ENCODE measurements at places on chromosomes 11 and 22. TPM values are rescaled to one million over a fixed set of nuclear protein-coding genes. Genes with fewer than 3 reads are reported as not detected.

- no peak for DNase-seq
Observed at GRCh38 chr11:59152312-59152951, 9.8 kb downstream of the FAM111A start.

The SPI1 gene
- 19.5 TPM for total RNA-seq

The LRRC56 gene
- total RNA-seq = 0.68 TPM

DNA sequence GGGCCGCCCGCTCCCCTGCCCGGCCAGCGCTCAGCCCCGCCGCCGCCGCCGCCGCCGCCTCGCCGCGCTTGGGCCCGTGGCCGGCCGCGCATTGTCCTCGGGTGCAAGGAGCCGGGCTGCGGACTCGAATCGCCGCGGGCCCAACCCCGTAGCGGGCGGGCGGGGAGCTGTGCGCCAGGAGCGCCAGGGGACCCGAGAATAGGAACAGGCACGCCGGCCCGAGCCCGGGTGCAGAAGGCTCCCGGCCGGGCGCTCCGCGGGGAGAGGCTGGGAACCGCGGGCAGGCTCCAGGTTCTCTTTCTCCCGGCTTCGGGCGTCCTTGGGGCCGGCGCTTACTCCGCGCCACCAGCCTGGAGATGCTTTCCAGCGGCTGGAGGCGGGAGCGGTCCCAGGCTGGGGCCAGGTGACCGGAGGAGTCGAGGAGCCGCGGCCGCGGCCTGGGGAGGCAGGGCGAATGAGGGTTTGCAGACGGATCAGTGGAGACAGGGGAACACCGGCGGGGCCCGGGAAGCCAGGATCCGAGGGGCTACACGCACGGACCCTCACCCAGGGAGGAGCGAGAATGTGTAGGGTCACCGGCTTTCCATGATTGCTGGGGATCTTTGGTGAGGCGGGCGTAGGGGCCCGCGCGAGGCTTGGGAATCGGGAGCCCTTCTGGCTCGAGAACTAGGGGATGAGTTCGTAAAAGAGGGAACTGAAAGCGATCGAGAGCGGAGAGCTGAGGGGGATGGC is 726 bp downstream of the PKNOX2 start:
- DNase-seq = no peak

- no peak for DNase-seq
Observed at GRCh38 chr11:44702889-44703288, 23.9 kb upstream of the TSPAN18 start.

The CBLIF gene
- not detected for total RNA-seq

GRCh38 chr22:38144025-38144405 is 33.5 kb upstream of the BAIAP2L2 start:
- DNase-seq = no peak

The CARD10 gene
- 9.2 TPM for total RNA-seq

DNA sequence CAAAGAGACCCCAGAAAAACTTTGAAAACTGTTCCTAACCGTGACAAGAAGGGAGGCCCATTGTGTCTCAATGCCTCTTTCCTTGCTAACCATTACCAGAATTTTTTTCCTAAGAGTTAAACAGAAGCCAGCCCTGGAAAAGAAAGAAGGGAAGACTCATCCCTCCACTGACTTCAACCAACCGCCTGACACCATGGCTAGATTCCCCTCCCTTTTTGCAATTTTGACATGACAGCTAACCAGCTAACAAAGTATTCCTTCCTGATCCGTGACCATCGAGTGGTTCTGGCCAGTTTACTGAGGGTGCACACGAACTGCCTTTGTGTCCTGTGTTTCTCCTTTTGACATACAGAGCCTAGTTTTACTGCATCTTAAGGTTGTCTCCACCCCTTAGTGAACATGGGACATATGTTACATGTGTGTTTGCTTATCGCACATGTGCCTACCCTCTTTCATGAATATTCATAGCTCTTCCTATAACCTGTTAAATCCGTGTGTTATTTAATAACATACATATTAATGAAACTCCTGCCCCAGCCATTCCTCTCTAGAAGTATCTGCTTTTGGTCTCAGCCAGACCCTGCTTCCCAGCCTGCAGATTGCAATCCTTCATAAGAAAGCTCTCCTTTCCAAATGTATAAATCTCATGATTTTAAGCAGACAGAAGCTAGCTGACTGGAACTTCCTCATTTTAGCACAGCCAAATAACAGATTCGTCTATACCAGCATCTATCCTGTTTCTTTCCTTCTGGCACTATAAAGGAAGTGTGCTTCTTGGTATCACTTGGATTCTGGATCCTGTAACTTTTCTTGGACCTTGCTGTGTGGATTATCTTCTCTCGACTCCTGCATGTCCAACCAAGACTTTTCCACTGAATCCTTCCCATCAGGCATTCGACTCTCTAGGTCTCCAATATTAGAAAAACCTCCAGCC is 37.8 kb downstream of the RASSF10 start:
- no peak for DNase-seq

The PHOX2A gene
- not detected for total RNA-seq

- DNase-seq = no peak
Observed at GRCh38 chr22:21564411-21564810, 3.1 kb upstream of the UBE2L3 start.

GRCh38 chr22:22959147-22959827 is 71.7 kb downstream of the IGLL5 start:
- peak; percentile 76 for DNase-seq

DNA sequence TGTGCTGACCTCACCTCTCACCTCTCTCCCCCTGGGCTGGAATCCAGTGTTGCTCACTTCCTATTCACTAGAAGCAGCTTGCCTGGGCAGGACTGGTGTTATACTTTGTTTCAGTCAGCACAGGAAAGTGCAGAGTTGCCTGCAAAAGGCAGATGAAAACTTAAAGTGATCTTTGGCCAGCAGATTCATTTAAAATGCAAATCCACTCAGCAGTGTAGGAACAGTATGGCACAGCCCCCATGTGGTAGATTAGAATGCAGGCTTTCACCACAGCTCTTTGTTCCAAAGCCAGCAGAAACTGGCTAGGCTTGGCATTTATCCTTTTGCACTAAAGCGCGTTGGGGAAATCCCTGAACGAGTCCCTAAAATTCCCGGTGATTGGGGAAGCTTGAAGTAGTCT is 301.2 kb downstream of the OR4C45 start:
- no peak for DNase-seq

DNA sequence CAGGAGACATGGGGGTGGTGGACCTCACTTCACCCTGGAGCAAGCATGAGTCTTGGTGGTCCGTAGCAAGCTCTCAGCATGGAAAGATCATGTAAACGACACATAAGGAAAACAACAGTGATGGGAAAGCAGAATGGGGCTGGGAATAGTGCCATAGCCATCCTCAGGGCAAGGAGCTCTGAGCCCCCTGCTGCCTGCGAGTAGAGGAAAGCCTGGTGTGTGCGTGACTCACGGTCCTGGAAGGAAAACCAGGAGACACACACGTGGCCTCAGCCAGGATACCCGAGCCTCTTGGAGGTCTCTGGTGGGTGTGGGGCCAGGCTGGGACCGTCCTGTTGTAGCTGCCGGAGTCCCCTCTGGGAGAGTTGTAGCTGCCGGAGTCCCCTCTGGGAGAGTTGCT is 12.4 kb downstream of the SHANK3 start:
- peak; percentile 28 for DNase-seq

GRCh38 chr11:65661599-65662246 is 993 bp downstream of the RELA start:
- DNase-seq = no peak

- DNase-seq = no peak
Observed at GRCh38 chr11:102911758-102912481, 37.1 kb upstream of the MMP12 start.

The VPREB1 gene
- not detected for total RNA-seq

DNA sequence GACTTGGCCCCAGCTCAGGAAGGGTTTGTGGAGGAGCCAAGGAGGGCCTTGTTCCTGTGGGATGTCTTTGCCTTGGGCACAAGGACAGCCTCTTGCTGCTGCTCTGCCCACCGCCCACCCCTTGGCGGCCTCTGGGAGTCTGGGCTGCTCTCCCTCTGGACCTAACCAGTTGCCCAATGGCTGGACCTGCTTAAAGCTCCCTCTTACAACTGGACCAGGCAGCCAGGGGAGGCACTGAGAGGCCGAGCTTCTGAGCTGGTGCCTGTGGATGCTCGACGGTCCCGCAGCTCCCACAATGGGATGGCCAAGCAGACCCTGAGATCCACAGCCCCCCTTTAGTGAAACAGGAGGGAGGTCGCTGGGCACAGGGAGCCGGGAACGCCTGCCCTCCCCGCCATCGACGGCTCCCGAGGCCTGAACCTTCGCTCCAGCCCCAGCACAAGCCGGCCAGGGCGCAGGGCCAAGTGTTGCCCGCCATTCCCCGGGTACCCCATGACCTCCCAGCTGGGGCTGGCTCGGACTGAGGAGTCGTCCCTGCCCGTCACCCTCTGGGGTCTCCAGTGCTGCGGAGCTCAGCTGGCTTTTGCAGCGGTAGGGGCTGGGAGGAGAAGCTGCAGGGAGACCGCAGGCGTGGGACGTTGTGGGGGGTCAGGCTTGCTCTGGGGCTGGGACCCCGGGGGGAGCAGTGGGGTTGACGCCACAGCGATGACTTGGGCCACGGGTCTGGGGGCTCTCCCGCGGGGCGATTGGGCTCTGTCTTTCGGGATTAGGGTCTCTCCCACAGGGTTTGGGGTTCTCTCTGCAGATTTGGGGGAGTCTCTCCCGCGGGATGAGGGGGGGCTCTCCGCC is 584 bp upstream of the GAL start:
- no peak for DNase-seq

Data from left cardiac atrium (tissue), 4 donors.